ENCODE measurements at places on chromosomes 13 and 19.

DNA sequence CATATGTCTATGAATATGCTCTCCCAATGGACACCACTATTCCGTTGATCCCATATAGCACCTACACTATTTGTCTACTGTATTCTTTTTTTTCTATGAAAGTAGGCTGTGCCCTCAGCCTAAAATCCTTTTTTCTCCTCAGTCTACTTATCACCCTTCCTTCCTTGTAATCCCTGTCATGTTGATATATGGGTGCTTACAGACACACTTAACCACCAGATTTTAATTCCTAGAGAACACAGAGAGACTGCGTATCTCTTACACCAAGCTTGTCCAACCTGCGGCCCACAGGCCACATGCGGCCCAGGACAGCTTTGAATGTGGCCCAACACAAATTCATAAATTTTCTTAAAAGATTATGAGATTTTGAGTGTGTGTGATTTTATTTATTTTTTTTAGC is 101.1 kb downstream of the ZAR1L start:
- no peak for DNase-seq

- no peak for DNase-seq
These were observed 264.7 kb downstream of the MZT1 start for GRCh38 chr13:72462726-72463125.

- no peak for DNase-seq
These were observed 21.5 kb upstream of the SGCG start for GRCh38 chr13:23159205-23159759.

DNA sequence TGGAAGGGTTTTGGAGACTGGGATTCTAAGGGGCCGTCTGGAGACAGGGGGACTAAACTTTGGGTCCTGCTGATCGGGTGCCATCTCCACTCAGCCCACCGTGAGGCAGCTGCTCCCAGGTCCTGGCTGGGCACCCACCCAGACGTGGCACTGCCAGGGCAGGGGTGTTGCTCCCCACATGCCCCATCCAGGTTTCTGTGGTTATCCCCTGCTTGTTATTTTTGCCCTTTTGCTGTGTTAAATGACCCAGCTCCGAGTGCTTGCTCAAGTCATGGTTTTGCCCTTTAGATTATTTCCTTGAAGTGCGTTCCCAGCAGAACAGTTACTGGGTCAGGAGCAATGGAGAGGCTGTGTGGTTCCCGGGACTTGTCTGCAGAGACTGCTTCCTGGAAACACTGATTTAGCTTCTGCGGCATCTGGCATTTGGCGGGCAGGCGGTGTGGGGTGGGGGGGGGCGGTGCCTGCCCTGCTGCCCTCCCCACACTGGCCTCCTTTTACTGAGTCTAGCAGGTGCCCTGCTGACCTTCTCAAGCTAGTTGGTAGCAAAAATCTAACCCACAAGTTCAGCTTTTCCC is 1.9 kb downstream of the RAB11B start:
- no peak for DNase-seq

DNA sequence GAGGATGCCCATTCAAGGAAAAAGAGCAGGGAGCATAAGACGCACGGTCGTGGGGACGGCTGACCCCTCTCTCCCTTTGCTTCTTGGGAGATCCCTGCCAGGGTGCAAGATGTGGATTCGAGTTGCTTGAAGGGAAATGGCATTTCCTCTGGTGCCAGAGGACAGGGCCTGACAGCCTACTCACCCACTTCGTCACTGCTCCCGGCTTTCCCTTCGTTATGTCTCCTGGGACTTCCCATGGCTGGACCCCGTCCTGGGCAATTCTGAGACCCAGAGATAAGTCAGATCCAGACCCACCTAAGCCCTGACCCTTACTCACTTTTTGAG is 1.2 kb downstream of the TBC1D17 start:
- no peak for DNase-seq

DNA sequence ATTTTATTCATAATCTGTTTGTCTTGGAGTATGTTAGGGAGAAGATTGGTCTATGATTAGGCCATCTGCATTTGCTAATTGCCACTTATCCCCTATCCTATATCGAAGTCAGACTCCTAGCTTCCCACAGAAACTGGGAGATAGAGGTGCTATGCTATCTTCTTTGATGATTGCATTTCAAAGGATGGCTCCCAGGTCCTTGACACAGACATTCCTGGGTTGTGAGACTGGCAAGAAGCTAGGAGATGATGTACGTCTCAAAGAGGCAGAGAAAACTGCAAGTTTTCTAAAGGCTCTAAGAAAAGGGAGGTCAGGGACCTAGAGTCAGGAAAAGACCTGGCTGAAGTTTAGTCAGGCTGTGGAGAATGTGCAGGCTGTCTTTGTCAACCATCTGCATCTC is 1251.9 kb downstream of the PCDH17 start:
- DNase-seq = no peak

GRCh38 chr13:34513526-34513925 is 428.5 kb upstream of the NBEA start:
- DNase-seq = no peak

DNA sequence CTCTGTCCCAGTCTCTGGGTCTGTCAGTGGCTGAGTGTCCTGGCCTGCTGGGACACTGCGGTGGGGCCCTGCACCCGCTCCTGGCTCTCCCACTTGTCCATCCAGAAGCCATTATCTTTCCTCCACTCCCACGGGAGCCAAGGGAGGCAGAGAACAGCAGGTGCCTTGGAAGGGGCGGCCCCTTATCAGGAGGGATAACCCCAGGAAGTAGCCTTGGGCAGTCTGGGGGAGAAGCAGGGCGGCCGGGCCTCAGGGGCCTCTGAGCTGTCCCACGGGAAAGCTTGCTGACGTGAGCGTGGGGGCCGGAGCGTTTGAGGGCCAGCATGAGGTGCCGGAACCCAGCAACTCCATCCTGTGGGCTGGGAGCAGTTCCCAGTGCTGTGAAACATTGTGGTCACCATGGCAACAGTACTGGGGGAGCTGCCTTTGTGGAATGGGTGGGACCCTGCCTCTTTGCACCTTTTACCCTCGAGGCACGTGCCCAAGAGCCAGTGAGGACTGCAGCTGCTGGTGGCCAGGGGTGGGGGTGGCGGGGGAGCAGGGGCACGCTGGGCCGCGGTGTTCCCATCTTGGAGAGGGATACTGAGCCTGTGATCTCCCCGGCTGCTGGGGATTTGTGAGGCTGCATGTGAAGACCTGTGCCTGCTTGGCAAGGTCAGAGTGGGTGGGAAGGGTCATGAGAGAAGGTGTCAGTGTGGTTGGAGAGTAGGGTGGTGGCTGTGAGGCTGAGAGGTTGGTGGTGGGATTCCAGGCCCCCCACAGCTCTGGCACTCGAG is 20.9 kb downstream of the KLHL26 start:
- no peak for DNase-seq

DNA sequence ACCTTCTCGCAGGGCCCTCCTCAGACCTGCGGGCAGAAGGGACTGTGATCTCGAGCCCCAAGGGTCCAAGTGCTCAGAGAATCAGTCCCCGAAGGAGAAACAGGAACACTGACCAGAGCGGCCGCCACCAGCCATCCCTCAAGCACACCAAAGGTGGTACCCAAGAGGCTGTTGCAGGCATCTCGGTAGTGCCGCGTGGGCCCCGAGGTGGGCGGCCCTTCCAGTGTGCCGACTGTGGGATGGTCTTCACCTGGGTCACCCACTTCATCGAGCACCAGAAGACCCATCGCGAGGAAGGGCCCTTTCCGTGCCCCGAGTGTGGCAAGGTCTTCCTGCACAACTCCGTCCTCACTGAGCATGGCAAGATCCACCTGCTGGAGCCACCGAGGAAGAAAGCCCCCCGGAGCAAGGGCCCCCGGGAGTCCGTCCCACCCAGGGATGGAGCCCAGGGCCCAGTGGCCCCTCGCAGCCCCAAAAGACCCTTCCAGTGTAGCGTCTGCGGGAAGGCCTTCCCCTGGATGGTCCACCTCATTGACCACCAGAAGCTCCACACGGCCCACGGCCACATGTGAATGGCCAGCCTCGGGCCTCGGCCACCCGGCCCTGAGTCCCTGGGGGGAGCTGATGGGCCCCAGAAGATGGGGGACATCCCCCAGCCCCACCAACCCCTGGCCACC is 5.5 kb upstream of the ZNF135 start:
- DNase-seq = no peak

GRCh38 chr19:33461256-33462111 is 60.1 kb downstream of the PEPD start:
- DNase-seq = no peak

DNA sequence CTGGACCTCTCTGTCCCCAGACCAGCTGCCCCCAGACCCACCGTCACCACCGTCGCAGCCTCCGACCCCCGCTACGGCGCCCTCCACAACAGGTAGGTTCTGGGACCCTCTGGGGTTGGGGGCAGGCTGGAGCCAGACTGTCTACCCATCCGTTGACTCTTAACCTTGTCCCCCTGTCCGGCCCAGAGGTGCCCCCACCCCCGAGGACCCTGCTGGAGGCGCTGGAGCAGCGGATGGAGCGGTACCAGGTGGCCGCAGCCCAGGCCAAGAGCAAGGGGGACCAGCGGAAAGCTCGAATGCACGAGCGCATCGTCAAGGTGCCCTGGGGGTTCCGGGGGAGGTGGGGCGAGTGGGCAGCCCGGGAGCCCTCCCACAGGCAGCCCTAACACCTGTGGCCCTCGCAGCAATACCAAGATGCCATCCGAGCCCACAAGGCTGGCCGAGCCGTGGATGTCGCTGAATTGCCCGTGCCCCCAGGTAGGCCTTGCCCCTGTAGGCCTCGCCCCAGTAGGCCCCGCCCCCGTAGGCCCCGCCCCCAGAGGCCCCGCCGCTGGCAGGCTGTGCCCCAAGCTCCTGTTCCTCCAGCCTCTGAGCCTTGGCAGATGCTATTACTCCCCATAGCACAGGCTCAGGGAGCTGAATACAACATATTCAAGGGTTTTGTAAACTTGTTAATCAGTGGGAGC is 12.9 kb downstream of the CC2D1A start:
- DNase-seq = no peak

DNA sequence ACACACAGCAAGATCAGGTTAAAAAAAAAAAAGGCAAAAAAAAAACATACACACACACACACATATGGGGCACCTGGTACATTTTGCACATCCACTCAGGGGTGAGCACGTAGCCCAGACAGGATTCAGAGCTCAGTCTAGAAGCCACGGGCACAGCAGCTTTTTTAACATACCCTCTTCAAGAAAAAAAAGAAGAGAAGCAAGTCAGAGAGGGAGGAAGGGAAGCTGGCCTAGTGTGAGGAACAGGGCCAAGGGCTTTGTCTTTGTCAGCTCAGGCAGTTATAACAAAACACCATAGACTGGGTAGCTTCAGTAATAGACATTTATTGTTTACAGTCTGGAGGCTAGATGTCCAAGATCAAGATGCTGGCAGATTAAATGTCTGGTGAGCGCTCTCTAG is 2.3 kb upstream of the TPM4 start:
- no peak for DNase-seq

- peak; percentile 90 for DNase-seq
These were observed 31.9 kb downstream of the PTPRS start for GRCh38 chr19:5308451-5309437.

DNA sequence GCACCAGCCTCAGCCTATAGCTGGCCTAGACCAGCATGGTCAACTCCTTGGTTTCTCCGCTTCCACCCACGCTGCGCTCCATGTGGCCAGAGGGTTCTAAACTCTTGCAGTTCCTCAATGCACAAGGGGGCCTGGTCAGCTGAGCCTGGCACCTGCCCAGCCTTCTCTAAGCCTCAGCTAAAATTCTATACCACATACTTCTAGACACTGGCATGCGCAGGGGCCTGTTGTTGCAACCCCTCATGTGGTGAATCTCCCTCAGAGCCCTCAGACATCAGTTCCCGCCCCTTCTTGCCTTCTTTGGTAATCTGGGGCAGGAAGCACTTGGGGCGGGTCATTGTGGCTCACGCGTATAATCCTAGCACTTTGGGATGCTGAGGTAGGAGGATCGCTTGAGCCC is 19.7 kb upstream of the LDLR start:
- DNase-seq = no peak

DNA sequence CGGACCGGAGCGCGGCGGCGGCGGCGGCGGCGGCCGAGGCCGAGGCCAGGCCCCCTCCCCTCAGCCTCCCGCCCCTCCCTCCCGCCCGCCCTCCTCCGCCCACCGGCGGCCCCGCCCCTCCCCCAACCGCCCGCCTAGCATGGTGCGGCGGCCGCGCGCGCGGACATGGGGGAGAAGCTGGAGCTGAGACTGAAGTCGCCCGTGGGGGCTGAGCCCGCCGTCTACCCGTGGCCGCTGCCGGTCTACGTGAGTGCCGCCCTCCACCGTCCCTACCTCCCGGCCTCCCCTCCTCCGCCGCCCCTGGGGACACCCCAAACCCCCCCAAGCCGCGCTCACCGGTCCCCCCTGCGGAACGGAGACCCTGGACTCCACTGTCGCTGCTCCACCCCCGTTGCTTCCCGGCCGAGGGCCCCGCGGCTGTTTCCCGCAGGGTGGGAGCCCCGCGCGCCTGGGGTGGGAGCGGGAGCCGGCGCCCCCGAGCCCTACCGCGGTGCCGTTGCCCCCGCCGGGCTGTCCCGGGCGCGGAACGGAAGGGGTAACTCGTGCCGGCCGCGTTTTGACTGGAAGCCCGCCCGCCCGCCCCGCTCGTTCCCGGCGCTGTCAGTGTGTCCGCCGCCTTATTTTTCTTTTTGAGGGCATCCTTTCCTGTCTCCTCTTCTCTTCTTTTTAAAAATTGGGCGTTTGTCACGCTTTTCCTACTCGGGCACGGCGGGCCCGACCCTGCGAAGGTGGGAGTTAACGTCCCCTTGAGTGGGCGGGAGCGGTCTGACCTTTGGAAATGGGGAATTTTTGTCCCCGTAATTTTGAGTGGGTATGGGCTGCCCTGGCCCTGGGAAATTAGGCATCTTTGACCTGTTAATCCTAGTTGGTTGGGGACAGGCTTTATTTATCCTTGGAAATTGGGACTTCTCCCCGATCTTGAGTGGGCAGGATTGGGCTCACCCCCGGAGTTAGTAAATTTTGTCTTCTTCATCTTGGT is 576 bp downstream of the DOT1L start:
- no peak for DNase-seq

DNA sequence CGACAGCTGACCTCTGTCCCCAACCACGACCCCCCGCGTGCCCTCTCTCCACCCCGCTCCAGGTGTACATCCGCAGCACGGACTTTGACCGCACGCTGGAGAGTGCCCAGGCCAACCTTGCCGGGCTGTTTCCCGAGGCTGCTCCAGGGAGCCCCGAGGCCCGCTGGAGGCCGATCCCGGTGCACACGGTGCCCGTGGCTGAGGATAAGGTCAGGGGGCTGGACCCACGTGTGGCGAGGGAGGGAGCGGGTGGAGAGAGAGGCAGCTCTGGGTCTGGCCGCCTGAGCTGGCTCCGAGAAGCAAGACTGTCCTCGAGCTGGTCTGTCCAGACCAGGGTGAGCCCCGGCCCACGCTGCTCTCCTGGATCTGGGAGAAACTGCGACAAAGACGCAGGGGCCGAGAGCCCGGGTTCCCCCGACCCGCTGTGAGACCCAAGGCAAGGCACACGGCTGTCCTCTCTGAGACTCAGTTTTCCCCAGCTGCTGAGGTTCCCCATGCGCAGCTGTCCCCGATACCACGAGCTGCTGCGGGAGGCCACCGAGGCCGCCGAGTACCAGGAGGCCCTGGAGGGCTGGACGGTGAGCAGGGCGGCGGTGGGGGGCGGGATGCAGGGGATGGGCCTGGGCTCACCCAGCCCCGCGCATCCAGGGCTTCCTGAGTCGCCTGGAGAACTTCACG is 1.5 kb downstream of the ACP4 start:
- no peak for DNase-seq
